ENCODE measurements at places on chromosomes 5 and 9. TPM values are rescaled to one million over a fixed set of nuclear protein-coding genes. Genes with fewer than 3 reads are reported as not detected.
A peak's percentile ranks its signal among the peaks of the same experiment; 100 is the strongest.

The OR2S2 gene
- not detected for total RNA-seq

The PRRX2 gene
- 7.1 TPM for total RNA-seq

The CNTFR gene
- 1.2 TPM for total RNA-seq

The ZNF883 gene
- 20.2 TPM for total RNA-seq

The TAS2R1 gene
- total RNA-seq, result not detected

The KLF4 gene
- total RNA-seq, result 3.1 TPM

The DMAC1 gene
- total RNA-seq, result 92.5 TPM

The LECT2 gene
- not detected for total RNA-seq

The LCN12 gene
- 1.7 TPM for total RNA-seq

DNA sequence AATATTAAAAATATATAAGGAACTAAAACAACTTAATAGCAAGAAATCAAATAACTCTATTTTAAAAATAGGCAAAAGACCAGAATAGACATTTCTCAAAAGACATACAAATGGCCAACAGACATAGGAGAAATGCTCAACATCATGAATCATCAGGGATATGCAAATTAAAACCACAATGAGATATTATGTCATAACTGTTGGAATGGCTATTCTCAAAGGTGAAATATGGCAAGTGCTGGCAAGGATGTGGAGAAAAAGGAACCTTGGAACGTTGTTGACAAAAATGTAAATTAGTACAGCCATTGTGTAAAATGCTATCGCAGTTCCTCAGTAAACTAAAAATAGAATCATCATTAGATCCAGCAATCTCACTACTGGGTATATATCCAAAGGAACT is 468.5 kb downstream of the NFIB start:
- no peak overlapping the region for H3K4me3 ChIP-seq
- no peak overlapping the region for H3K27ac ChIP-seq
- DNase-seq, result no peak
- no peaks in the 10 kb centered on the region for H3K36me3 ChIP-seq
- no peaks in the 10 kb centered on the region for H3K27me3 ChIP-seq

GRCh38 chr5:93673316-93673954 is 68.0 kb downstream of the POU5F2 start:
- no peak overlapping the region for H3K27ac ChIP-seq
- no peak for DNase-seq
- no peaks in the 10 kb centered on the region for H3K27me3 ChIP-seq
- no peaks in the 10 kb centered on the region for H3K36me3 ChIP-seq

GRCh38 chr5:153598099-153598498 is 107.6 kb downstream of the GRIA1 start:
- H3K27me3 ChIP-seq, result no peaks in the 10 kb centered on the region
- DNase-seq, result no peak
- H3K4me3 ChIP-seq, result no peak overlapping the region
- no peaks in the 10 kb centered on the region for H3K36me3 ChIP-seq
- no peaks in the 10 kb centered on the region for H3K4me1 ChIP-seq
- H3K27ac ChIP-seq, result no peak overlapping the region

DNA sequence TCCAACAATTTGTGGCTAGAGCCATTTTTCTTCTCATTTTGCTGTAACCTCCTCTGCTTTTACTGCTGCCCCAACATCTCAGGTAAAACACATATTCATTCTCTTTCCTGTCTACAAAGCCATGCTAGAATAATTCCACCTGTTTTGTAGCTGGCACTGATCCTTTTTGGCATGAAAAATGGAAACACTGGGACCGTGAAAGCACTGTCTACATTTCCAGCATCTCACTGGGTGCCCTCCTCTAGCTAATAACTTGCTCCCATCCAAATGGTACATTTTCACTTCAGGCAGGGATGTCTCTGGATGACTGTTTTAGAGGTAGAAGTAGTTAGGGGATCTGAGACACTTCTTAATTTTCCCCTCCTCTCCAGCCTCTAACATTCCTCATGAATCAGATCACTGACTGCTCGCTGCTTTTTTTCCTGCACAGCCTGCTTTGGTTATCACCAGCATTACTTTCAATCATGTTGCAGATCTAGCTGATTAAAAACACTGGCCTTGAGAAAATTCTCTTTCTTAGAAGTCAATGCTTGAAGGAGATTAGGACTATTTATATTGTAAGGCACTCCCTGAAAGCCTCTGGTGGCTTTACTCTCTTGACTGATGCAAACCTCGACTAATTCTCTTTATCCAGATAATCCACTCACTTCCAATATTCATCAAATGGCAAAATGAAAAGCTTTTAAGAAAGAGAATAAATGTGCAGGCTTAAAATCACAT is 1312.6 kb upstream of the DMAC1 start:
- no peaks in the 10 kb centered on the region for H3K27me3 ChIP-seq
- no peaks in the 10 kb centered on the region for H3K4me1 ChIP-seq
- DNase-seq, result no peak
- no peaks in the 10 kb centered on the region for H3K36me3 ChIP-seq
- no peak overlapping the region for H3K27ac ChIP-seq

GRCh38 chr9:2290382-2290781 is 275.2 kb downstream of the SMARCA2 start:
- no peaks in the 10 kb centered on the region for H3K27me3 ChIP-seq
- H3K4me3 ChIP-seq, result no peak overlapping the region
- no peaks in the 10 kb centered on the region for H3K36me3 ChIP-seq
- no peak for DNase-seq
- peaks cover 7% of the 10 kb centered on the region for H3K4me1 ChIP-seq
- H3K27ac ChIP-seq, result no peak overlapping the region

GRCh38 chr9:6014670-6015270 is 654 bp downstream of the RANBP6 start:
- no peaks in the 10 kb centered on the region for H3K27me3 ChIP-seq
- peaks cover 4% of the 10 kb centered on the region for H3K36me3 ChIP-seq
- H3K4me1 ChIP-seq, result peaks cover 3% of the 10 kb centered on the region
- H3K4me3 ChIP-seq, result peak overlapping the region; percentile 88
- H3K27ac ChIP-seq, result peak overlapping the region; percentile 94
- no peak for DNase-seq

- peak; percentile 77 for DNase-seq
- H3K36me3 ChIP-seq, result no peaks in the 10 kb centered on the region
- peaks cover 3% of the 10 kb centered on the region for H3K4me1 ChIP-seq
- H3K27ac ChIP-seq, result no peak overlapping the region
- peak overlapping the region; percentile 36 for H3K4me3 ChIP-seq
Observed at GRCh38 chr5:77645158-77645994, 6.9 kb upstream of the OTP start.

DNA sequence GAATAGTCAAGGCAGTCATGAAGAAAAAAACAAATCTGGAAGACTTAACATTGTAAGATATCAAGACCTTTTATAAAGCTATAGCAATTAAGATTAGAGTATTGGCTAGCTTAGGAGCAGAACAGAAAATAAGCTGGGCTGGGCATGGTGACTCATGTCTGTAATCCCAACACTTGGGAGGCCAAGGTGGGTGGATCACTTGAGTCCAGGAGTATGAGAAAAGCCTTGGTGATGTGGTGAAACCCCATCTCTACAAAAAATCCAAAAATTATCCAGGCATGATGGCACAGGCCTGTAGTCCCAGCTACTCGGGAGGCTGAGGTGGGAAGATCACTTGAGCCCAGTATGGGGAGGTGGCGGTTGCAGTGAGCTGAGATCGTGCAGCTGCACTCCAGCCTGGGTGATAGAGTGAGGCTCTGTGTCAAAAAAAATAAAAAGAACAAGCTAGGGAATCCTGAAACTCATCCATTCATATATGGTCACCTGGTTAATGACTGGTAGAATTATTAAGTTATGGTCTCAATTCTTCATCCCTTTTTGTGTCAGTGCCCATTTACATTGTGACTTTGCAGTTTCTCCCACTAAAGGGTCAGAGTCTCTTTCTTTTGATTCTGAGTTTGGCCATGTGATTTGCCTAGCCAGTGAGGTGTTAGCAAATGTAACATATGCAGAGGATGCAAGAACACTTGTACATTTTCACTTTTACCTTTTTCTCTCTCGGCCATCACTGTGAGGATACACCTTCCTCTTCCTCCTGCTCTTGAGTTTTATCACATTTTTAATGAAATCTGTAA is 144.6 kb upstream of the SGCD start:
- H3K4me3 ChIP-seq, result no peak overlapping the region
- H3K27me3 ChIP-seq, result no peaks in the 10 kb centered on the region
- H3K36me3 ChIP-seq, result no peaks in the 10 kb centered on the region
- no peaks in the 10 kb centered on the region for H3K4me1 ChIP-seq
- H3K27ac ChIP-seq, result no peak overlapping the region

DNA sequence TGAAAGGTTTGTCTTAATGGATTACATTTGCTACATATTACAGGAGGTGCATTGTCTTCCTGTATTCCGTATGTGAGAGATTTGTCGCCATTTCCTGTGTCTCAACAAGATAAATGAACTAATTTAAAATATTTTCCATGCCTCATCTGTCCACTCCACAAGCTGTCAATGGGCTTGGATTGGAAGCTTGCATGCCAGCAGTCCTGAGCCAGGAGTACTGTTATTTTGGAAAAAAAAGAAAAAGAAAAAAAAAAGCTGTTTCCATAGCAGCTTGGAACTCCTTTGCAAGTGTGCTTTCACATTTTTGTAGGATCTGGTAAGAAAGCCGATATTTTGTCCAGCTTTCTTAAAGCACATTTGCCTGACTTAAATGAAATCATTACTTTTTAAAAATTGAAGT is 330.8 kb downstream of the KDM4C start:
- no peak for DNase-seq
- H3K4me3 ChIP-seq, result no peak overlapping the region
- H3K27me3 ChIP-seq, result no peaks in the 10 kb centered on the region

- H3K27ac ChIP-seq, result no peak overlapping the region
- no peak overlapping the region for H3K4me3 ChIP-seq
- no peaks in the 10 kb centered on the region for H3K36me3 ChIP-seq
Observed at GRCh38 chr5:81893961-81894360, 77.9 kb upstream of the ATG10 start.

DNA sequence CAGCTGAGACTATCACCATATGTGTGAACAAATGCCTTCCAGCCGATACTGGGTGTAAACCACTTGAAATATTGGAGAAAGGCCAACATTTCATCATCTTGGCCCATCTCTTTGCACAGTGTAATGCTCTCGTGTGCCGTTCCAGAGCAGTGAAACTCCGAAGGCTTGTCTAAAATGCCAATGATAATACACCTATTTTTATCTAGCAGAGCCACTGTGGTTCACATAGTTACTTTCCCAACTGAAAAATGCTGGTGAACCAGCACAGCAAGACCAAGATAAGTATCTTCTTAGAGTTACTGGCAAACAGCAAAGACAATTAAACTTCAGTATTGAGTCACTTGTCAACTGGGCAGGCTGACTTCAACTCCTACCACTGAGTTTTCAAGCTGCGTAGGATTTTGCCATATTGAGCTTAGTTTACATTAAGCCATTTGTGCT is 379.9 kb upstream of the ACTBL2 start:
- no peaks in the 10 kb centered on the region for H3K27me3 ChIP-seq
- H3K27ac ChIP-seq, result no peak overlapping the region
- no peaks in the 10 kb centered on the region for H3K4me1 ChIP-seq
- DNase-seq, result no peak
- H3K36me3 ChIP-seq, result no peaks in the 10 kb centered on the region

DNA sequence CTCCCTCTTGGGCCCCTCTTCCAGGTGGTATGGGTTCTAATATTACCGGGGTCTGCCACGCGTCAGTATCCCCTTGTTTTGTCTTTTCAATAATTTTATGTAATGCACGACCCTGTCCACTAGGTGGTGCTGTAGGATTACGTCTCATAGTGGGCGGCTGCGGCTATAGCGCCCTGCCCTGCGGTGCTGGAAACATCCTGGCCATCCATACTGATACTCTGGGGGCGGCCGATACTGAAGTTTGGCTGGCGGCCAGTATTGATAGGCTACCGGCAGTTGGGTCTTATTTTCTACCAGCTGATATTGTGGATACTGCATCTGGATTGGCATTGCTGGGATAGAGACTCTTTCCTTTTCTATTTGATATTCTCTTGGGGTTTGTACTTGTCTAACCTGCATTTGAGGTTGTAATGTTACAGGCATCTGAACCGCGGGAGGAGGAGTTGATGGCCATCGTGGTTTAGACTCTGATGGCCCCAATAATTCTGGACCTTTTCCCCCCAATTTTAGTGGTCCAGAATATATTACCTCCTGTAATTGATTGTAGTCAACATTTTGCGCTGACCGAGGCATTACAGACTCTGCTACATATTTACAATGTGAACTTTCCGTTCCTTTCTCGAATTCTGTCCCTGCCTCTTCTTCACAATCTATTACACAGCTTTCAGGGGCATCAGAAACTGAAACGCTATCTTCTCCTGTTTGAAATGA is 3.3 kb upstream of the TMEM141 start:
- no peaks in the 10 kb centered on the region for H3K36me3 ChIP-seq
- H3K4me3 ChIP-seq, result no peak overlapping the region
- DNase-seq, result no peak
- no peak overlapping the region for H3K27ac ChIP-seq
- peaks cover 3% of the 10 kb centered on the region for H3K4me1 ChIP-seq

- no peaks in the 10 kb centered on the region for H3K4me1 ChIP-seq
- H3K4me3 ChIP-seq, result no peak overlapping the region
- H3K36me3 ChIP-seq, result no peaks in the 10 kb centered on the region
- H3K27ac ChIP-seq, result no peak overlapping the region
- no peak for DNase-seq
Observed at GRCh38 chr9:124803911-124804310, 27.0 kb downstream of the OLFML2A start.

DNA sequence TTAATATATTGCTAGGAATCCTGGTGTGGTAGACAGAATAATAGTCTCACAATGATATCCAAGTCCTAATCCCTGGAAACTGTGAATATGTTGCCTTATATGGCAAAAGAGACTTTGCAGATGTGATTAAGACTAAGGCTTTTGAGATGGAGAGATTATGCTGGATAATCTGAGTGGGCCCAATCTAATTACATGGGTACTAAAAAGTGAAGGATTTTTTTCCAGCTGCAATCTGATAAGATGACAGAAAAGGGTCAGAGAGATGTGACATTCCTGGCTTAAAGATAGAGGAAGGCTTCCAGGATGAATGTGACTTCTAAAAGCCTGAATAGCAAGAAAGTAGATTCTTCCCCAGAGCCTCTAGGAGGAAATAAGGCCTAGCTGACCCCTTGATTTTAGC is 80.7 kb upstream of the MPDZ start:
- no peak overlapping the region for H3K4me3 ChIP-seq
- H3K4me1 ChIP-seq, result no peaks in the 10 kb centered on the region
- H3K36me3 ChIP-seq, result no peaks in the 10 kb centered on the region

GRCh38 chr9:98339987-98340800 is 84.7 kb upstream of the TBC1D2 start:
- no peak for DNase-seq
- H3K27me3 ChIP-seq, result no peaks in the 10 kb centered on the region
- H3K36me3 ChIP-seq, result no peaks in the 10 kb centered on the region
- H3K27ac ChIP-seq, result no peak overlapping the region

- H3K4me1 ChIP-seq, result peaks cover 1% of the 10 kb centered on the region
- H3K4me3 ChIP-seq, result no peak overlapping the region
- DNase-seq, result no peak
- no peak overlapping the region for H3K27ac ChIP-seq
- H3K27me3 ChIP-seq, result no peaks in the 10 kb centered on the region
Observed at GRCh38 chr9:122387536-122387935, 16.7 kb downstream of the PTGS1 start.

Data from H1 (cell line).